ENCODE measurements at places on chromosomes 4 and X. TPM values are rescaled to one million over a fixed set of nuclear protein-coding genes. Genes with fewer than 3 reads are reported as not detected.

The GAGE12F gene
- total RNA-seq: not detected

The PLK4 gene
- 5.8 TPM for total RNA-seq

The MUC7 gene
- total RNA-seq: not detected

The GUCY1B1 gene
- 20.8 TPM for total RNA-seq

The TAF7L gene
- total RNA-seq: not detected

The AFF2 gene
- total RNA-seq: 6.0 TPM

DNA sequence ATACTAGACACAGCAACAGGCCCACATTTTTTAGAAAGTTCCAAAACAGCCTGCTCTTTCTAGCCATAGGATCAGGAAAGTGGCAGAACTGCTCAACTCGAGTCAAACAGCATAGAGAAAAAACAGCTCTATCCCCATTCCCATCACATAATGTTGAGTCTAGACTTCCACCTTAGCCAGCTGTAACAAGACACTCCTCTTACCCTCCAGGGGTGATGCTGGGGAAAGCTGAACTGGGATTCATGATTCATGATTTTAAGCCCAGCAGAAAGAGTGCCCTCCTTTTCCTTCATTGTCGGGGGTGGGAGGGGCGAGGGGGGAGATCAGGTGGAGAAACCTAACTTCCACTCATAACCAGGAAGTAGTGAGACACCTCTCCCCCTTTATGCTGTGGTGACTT, 86.1 kb downstream of the CENPC start:
- H3K4me1 ChIP-seq: no peaks in the 10 kb centered on the region
- peaks cover 13% of the 10 kb centered on the region for H3K36me3 ChIP-seq
- H3K27ac ChIP-seq: no peak overlapping the region
- no peaks in the 10 kb centered on the region for H3K27me3 ChIP-seq

- no peaks in the 10 kb centered on the region for H3K4me1 ChIP-seq
- no peak for DNase-seq
- no peak overlapping the region for H3K27ac ChIP-seq
- H3K27me3 ChIP-seq: peaks cover 37% of the 10 kb centered on the region
- no peaks in the 10 kb centered on the region for H3K36me3 ChIP-seq
These were observed 4.0 kb downstream of the GRIA3 start for GRCh38 chrX:123188081-123188480.

DNA sequence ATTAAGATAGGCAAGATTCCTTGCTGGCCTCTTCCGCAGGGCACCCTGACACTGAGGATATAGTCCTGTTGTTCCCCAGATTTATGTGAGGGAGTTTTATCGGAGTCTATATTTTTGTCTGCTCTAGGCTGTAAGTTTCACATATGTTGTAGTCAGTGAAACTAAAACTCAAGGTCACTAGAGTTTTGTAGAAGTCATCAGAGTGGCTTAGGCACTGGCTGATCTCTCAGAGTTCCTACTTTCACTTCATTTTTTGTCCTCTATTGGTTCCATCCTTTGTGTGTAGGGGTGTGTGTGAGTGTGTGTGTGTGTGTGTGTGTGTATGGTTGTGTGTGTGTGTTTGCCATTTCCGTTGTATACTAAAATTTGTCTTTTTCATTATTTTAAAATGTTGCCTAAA, 577.5 kb downstream of the IQCM start:
- no peak overlapping the region for H3K4me3 ChIP-seq
- DNase-seq: no peak
- H3K27me3 ChIP-seq: no peaks in the 10 kb centered on the region
- no peak overlapping the region for H3K27ac ChIP-seq

DNA sequence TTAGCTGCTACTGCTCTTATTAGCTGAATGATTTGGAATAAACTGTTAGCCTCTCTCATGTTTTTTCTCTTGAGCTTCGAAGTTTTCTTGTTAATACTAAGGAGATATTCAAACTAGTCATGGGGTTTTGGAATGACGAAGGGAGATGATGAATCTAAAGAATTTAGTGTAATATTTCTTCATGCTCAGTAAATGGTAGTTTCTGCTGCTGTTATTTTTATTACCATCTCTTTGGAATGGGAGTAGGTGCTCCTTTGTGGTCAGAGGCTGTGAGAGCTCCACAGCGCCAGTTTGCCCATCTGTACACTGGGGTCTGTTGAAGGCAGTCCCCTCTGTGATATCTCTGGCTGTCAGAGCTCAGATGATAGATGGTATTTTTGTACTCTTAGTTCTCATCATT, 33.7 kb downstream of the HTT start:
- peaks cover 78% of the 10 kb centered on the region for H3K36me3 ChIP-seq
- peaks cover 32% of the 10 kb centered on the region for H3K4me1 ChIP-seq
- no peak for DNase-seq
- peak overlapping the region; percentile 27 for H3K27ac ChIP-seq
- H3K4me3 ChIP-seq: no peak overlapping the region
- H3K27me3 ChIP-seq: no peaks in the 10 kb centered on the region
